ENCODE measurements at places on chromosomes 7 and 10.

- DNase-seq, result no peak
Measured at GRCh38 chr10:103225939-103226338, 19.7 kb upstream of the RPEL1 start.

DNA sequence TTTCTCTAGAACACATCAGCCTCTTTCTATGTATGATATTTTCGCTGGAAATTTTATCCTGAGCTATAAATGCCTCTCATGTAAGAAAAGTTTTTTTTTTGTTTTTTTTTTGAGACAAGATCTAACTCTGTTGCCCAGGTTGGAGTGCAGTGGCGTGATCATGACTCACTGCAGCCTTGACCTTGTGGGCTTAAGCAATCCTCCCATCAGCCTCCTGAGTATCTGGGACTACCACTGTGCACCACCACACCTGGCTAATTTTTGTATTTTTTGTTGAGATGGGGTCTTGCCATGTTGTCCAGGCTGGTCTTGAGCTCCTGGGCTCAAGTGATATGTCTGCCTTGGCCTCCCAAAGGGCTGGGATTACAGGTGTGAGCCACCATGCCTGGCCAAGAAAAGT lies 80.4 kb downstream of the ADK start:
- no peak for DNase-seq

- DNase-seq, result no peak
Measured at GRCh38 chr7:28840592-28840995, 117.5 kb downstream of the TRIL start.

DNA sequence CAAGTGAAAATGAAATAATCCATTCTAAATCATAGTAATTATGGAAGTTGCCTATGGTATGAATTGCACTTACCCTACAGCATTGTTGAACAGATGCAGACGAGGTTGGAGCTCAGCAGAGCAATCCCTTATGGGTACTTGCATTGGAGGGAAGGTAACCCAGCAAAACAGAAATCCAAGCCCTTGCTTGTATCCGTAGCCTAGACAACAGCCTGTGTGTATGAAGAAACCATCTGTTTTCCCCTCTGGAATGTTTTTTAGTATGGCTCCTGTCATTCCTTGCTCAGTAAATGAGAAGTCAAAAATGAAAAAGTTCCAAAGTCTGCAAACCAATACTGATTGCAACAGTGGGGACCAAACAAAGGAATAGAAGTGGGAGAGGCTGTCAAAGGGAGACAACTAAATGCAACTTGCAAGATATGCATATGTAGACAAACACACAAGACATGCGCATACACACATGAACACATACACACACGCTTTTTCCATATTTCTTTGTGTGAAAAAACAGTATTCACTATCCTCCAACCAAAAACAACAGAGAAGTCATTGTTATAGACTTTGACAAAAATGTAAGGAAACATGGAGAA lies 260.8 kb downstream of the DYNC1I1 start:
- DNase-seq, result no peak

GRCh38 chr10:132149917-132150316 lies 36.8 kb upstream of the DPYSL4 start:
- DNase-seq, result no peak

GRCh38 chr10:113331961-113332360 lies 220.9 kb upstream of the HABP2 start:
- no peak for DNase-seq

DNA sequence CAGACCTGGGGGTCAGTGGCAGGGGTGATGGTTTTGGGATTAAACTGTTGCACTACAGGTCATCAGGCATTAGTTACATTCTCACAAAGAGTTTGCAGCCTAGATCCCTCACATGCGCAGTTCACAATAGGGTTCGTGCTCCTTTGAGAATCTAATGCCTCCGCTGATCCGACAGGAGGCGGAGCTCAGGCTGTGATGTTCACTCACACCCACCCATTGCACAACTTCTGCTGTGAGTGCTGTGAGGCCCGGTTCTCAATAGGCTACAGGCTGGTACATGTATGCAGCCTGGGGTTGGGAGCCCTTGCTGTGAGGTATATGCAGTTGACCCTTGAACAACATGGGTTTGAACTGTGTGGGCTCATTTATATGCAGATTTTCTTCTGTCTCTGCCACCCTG lies 416.4 kb downstream of the GFRA1 start:
- no peak for DNase-seq

- no peak for DNase-seq
Measured at GRCh38 chr7:157436076-157436475, 99.3 kb downstream of the DNAJB6 start.

DNA sequence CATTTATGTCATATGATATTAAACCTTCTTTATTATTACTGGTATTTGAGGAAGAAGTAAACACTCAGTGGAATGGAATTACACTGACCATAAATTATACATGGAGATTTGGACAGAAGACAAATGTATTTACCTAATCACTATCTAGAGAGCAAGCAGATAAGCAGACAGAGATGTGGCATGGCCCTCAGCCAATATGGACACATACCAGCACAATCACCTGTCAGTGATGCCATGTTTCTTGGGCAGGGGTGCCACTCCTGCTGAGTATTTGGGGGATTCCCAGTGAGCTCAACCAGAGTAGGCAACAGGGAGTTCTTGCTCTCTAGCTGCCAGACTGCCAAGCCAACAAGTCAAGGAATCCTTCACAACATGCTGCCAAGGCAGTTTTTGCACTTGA lies 866.3 kb upstream of the LRRN3 start:
- DNase-seq, result no peak

DNA sequence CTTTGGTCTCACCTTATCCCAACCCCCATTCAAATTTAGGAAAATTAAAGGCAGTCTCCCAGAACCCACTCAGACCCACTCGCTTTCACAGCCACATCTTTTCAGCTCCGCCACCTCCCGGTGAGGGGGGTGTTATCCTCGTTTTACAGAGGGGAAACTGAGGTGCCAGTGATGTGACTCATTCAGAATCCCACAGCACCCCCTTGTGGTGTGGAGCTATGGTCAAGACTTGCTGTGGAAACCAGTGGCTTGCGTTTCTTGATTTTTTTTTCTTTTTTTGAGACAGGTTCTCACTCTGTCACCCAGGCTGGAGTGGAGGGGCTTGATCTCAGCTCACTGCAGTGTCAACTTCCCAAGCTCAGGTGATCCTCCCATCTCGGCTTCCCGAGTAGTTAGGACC lies 27.6 kb downstream of the SLC35G1 start:
- DNase-seq, result no peak
